ENCODE measurements at places on chromosomes 16 and 17.

- no peak for DNase-seq
Observed at GRCh38 chr16:84893849-84894599, 74.2 kb downstream of the CRISPLD2 start.

DNA sequence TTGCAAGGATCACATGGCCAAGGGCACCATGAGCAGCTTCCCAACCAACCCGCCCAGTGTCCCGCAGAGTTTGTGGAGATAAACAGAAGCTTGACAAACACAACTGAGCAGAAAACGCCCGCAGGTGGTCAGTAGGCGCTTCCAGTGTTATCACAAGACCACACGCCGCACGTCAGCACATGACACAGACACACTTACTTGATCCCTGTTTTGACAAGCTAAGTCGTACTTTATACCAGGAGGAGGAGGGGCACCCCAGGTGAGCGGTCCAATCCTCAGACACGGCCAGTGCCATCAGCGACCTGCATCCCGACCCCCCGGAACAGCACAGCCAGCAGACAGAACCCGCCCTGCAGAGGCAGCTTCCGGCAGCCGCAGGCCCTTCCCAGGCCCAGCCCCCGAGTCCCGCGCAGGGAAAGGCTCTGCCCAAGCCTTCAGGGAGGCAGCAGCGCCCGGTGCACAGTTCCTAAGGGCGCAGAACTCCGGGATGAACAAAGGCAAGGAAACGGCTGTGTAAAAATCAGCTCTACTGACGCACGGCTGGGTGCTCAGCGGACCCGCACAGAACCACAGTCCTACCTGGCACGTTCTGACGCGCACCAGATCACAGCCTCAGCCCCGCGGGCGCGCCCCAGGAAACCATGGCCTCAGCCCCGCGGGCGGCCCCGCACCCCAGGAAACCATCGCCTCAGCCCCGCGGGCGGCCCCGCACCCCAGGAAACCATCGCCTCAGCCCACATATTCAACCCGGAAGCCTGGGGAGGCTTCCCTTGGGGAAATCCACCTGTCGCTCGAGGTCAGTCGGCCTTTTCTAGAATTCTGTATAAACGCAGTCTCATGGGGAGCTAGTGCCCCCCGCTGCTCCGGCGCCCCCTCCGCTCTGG is 27.8 kb downstream of the AXIN1 start:
- no peak for DNase-seq

GRCh38 chr16:4140652-4141051 is 24.4 kb upstream of the ADCY9 start:
- DNase-seq = no peak

- no peak for DNase-seq
Observed at GRCh38 chr16:57810197-57811031, 8.1 kb upstream of the KIFC3 start.

GRCh38 chr16:67660564-67661028 is at the start of gene PARD6A:
Gene PARD6A, plus strand, starts transcription at chr16:67660960. Its CDS starts 79 bp downstream, at chr16:67661039.
- DNase-seq = peak; percentile 93

- peak; percentile 87 for DNase-seq
Observed at GRCh38 chr17:2075336-2076086, 20.6 kb downstream of the HIC1 start.

DNA sequence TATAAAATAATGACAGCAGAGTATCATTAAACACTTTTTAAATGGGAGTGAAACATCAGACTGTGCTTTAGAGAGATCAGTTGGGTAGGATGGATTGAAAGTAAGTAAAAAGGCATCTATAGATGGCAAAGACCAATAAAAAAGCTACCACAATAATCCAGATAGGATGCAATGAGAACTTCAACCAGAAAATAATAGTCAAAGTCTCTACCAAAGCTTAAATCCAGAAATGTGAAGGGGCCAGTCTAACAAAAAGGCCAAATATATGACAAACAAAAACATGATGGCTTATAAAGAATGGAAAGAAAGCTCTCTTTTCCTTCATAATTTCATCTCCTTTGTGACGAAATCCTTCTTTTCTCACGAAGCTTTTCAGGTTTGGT is 12.3 kb downstream of the KANSL1 start:
- no peak for DNase-seq

DNA sequence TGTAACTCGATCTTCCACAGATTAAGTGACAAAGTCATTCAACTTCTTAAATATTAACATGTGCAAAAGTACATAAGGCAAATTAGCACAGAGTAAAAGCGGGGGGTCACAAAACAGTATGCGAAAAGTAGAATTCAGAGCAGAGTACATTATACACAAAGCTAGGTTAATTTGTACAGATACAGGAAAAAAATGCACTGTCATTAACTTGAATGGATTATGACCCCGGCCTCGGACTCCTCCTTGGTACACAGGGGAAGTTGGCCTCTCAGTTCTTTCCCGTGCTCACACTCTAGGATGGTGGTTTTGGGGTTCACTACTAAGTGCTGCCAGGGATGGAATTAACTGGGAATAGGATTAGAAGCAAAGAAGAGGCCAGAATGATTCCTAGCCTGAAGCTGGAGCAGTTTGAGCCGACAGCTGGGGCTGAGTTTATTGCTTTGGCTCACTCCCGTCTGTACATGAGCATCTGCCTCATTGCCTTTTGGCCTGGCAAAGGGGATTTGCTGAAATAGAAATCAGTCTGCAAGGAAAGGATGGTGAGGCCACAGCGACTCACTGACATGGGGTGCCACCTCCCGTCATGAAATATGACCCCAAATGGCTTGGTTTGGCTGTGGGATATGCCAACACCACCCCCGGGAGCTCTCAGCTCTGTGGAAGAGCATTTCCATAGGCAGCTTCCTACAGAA is 23.6 kb downstream of the NTN1 start:
- no peak for DNase-seq

- DNase-seq = no peak
Observed at GRCh38 chr17:74568106-74568873, 981 bp upstream of the CD300H start.

- DNase-seq = no peak
Observed at GRCh38 chr17:77306048-77306789, 165.4 kb downstream of the SEC14L1 start.

DNA sequence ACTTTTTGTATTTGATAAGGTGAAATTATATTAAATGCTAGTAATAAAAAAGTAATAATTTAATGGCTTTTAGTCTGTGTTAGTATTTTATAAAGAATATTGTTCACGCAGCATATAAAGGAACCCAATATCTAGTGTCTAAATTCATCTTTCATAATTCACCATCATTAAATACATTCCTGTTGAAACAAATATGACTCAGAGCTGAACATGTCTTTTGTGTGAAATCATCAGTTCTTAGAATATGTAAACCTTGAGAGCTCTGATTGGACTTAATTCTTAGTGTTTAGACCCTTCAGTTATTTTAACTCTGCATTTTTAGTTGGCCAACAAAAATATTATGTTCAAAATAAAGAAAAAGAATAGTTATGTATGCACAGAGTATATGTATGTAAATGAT is 71.8 kb downstream of the ABHD15 start:
- no peak for DNase-seq

DNA sequence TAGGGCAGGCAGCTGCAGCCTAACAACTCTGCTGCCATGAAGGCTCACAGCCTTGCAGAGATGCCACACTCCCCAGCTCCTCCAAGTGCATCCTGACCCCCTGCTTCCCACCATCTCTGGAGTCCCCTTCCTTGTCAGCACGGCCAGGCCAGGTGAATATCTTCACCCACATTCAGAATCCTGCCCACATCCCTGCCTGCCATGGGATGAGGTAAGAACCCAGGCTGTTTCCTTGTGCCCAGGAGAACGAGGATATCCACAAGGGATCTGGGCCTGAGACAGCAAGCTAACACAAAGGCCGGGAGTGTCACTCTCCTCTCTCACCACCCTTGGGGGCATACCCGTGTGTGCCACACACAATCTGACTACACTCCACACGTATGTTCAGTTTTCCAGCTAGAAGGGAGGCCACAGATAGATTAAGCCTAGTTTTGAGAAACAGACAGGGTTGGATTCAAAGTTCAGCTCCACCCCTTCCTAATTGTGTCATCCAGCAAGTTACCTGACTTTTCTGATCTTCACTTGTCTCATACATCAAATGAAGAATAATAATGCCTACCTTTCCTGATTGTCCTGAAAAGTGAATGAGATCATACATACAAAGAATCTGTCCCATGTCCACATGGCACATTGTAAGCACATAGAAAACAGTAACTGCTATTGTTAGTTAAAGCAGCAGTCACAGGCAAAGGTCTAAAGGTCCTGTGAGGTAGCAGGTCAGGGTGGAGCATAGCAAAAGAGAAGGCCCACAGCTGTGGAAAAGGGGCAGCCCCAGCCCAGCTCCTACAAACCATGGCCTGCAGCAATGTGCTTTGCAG is 17.4 kb upstream of the SUPT4H1 start:
- DNase-seq = no peak

GRCh38 chr16:8908810-8909468 is 26.8 kb downstream of the LITAFD start:
- DNase-seq = no peak

DNA sequence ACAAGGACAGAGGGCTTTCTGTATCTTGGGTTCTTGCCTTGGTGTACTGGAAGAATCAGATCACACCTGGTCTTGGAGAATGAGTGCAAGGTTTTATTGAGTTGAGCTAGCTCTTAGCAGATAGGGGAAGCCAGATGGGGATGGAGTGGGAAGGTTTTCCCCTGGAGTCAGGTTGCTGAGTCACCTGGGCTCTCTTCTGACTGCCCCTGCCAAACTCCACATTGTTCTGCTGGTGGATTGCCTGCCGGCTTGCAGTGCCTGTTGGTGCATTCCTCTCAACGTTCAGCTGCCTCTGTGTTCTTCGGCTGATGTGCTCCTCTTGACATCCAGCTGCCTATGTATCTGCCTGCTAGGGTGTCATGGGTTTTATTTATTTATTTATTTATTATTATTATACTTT is 1431.1 kb downstream of the CDH8 start:
- no peak for DNase-seq

- no peak for DNase-seq
Observed at GRCh38 chr17:45366049-45366448, 49.2 kb upstream of the MAP3K14 start.

DNA sequence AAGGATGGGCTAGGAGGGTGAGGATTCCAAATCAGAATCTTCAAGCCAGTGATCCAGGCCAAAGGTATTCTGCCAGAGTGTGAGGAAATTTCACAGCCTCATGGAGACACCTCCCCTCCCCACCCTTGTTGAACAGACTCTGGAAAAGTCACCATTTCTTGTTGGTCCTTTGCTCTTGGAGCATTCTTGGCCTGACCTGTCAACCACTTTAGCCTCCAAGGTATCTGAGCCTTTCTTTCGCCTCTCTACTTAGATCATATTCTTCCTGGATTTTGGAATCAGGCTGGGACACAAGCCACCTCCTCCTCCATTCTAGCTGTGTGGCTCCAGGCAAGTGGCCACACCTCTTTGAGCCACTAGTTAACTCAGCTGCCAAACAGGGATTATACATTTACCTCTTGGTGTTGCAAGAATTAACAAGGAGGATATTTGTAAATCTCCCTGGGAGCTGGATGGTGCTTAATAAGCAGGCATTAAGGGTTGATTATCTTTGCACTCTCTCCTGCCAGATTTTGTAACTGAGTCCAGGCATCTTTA is 193.5 kb downstream of the WWOX start:
- DNase-seq = no peak

DNA sequence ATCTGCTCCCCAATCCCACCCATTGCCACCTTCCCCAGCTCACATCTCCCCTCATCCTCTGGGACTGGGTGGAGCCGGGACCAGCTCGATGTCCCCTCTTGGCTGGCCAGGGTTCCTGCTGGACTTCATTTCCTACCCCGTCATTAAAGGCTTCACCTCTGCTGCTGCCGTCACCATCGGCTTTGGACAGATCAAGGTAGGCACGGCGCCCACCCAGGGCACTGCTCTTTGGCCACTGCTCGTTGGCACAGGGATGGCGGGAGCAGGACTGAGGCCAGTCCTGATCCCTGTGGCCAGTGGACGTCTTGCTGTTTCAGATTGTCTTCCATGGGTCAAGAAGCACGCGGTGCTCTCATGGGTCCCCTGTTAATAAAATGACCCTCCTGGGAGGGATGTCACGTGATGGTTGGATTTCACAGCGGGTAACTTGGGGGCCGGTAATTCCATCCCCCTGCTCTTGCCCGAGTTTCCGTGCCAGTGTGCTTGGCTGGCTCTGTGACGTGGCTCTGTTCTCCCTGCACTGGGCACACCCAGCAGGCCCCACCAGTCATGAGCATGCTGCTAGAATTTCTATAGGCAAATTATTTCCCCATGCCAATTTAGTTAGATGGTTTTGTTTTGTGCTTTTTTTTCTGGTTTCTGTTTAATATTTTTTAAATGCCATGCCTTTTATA is 3.1 kb downstream of the SLC26A11 start:
- no peak for DNase-seq

DNA sequence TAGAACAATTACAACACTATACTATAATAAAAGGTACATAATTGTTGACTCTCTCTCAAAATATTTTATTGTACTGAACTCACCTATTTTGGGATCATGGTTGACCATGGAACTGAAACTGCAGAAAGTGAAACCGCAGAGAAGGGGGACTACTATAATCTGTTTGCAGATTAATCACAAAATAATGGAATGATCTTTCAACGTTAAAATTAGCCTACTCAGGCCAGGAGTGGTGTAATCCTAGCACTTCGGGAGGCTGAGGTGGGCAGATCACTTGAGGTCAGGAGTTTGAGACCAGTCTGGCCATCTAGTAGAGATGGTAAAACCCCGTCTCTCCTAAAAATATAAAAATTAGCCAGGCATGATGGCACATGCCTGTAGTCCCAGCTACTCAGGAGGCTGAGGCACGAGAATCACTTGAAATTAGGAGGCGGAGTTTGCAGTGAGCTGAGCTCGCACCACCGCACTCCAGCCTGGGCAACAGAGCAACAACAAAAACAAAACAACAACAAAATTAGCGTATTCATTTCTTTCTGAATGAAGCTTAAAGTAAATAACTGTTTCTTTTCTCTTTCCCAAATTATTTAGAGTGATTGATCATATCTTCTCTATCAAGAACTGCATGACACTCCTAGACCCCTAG is 45.6 kb downstream of the IKZF3 start:
- DNase-seq = no peak

GRCh38 chr16:54453871-54454270 is 167.3 kb upstream of the IRX3 start:
- DNase-seq = no peak

DNA sequence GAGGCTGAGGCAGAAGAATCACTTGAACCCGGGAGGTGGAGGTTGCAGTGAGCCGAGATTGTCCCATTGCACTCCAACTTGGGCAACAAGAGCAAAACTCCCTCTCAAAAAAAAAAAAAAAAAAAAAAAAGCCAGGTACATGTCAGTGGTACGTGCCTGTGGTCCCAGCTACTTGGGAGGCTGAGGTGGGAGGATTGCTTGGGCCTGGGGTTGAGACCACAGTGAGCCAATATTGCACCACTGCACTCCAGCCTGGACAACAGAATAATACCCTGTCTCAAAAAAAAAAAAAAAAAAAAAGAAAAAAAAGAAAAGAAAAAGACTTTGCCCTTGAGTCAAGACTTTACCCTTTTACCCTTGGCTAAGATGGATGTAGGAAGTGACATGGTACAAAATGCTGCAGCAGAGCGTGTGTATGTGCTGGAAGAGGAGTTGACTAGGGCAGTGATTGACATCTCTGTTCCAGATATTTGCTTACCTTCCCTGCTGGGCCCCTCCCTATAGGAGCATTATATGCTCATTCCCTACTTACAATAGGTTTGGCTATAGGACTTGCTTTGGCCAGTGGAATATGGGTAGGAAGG is 10.6 kb downstream of the STX4 start:
- no peak for DNase-seq

Data from left forelimb (tissue), 1 donor.